OCI-M1 (cell line): ENCODE measurements at places on chromosomes 3 and 15.
A peak's percentile ranks its signal among the peaks of the same experiment; 100 is the strongest.

GRCh38 chr3:32226875-32227500, 11.5 kb upstream of the CMTM8 start:
- DNase-seq: no peak

- no peak for DNase-seq
Observed at GRCh38 chr3:125190786-125191185, 21.8 kb downstream of the SLC12A8 start.

DNA sequence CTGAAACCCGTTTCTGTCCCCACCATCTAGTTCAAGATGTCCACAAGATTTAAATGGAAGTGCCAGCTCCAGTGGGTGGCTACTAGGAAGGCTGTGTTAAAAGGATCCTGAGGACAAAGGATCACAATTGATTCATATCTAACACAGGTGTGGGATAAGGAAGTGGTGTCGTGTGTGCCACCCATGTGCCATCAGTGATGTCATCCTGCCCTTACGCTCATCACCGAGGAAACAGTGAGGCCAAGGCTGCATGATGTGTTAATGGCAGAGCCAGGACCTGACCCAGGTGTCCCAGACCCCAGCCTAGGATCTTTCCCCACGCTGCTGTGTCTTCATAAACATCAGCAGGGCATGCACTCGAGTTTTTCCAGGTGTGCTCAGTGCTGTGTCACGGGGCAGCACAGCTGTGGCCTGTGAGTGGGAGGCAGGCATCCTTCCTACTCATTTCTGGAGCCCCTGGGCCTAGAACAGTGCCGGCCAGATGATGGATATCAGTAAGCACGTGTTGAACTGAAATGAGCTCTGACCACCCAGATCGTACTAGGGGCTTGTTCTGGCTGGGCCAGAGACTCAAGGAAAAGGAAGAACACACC, 10.6 kb upstream of the TGM5 start:
- DNase-seq: no peak

DNA sequence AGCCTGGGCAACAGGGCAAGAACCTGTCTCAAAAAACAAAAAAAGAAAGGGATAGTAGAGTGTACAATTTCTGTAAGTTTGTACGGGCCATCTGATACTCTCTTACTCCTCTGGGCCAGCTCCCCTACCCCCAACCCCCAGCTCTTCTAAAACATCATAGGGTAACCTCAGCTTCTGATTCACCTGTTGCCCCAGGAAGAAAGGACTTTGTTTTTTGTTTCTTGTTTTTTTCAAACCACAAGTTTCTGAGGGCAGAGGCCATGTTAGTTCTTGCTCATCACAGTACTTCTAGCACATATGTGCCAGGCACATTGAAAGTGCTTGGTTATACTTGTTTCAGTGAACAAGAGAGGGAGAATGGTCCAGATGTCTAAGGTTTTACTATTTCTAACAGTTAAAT, 20.2 kb downstream of the ATOSA start:
- no peak for DNase-seq

DNA sequence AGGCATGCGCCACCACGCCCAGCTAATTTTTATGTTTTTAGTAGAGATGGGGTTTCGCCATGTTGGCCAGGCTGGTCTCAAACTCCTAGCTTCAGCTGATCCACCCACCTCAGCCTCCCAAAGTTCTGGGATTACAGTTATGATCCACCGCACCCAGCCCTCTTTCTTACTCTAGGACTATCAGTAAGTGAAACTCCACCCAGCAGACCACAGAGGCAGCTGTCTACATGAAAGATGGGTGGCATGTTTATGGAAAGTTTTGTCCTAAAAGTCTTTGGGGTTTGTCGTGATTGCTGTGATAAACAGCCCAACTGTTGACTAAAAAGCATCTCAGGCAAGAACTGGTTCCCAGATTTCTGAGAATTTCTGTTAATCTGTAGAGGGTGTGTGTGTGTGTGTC, 10.9 kb downstream of the ARL6IP5 start:
- DNase-seq: peak; percentile 77

DNA sequence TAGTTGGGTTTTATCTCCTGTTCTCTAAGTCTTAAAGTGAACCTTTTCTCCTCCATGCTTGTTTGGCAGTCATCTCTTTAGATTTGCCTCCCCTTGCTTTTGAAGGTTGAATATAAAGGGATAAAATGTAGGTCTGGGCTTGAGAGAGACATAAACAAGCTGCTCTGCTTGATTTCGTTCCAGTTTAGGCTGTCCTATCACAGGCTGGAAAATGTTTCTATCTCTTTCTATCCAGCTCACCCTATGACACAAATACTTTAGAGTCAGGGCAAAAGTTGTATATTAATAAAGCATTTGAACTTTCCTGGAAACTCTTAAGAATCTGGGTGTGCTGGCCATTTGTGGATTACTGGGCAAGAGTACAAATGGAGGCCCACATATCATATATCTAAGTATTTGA, 29.5 kb upstream of the ZBBX start:
- DNase-seq: no peak

GRCh38 chr3:48629894-48630293, 5.4 kb downstream of the SLC26A6 start:
- no peak for DNase-seq

DNA sequence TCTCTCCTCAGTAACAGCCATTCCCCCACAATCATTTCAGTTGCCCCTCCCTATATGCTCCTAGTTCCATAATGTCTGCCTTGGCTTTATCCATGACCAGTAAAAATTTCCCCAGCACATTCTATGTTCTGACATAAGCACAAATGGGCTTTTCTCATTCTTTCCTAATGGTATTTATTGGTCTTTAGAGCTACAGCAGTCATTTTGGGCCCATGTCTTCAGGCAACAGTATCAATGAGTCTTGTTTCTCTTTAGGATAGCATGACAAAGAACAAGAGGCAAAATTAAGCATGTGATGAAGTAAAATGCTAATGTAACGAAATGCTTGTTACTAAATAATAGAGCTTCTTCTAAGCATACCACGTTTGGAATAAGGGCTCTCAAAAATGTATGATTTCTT, 8.2 kb downstream of the DPP8 start:
- DNase-seq: no peak

- DNase-seq: no peak
Observed at GRCh38 chr3:8875836-8876235, 87.4 kb downstream of the RAD18 start.

DNA sequence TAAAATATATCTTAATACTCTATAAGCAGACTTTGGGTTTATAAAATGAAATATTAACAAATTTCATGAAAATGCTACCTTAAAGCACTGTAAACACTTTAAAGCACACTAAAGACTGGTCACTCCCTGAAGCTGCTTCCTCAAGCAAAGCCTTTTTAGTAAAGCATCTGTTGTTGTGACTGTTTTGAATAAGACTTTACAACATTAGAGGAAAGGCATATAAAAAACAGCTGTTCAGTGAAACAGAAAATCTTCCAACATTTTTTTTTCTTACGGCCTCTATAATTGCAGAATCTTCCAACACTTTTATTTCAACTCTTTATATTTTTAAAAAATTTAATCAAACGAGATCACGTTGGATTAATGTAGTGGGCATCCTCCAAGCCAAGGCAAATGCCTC, 48.1 kb downstream of the GRK7 start:
- DNase-seq: no peak

GRCh38 chr3:196981657-196982056, 13.0 kb upstream of the PIGZ start:
- no peak for DNase-seq

DNA sequence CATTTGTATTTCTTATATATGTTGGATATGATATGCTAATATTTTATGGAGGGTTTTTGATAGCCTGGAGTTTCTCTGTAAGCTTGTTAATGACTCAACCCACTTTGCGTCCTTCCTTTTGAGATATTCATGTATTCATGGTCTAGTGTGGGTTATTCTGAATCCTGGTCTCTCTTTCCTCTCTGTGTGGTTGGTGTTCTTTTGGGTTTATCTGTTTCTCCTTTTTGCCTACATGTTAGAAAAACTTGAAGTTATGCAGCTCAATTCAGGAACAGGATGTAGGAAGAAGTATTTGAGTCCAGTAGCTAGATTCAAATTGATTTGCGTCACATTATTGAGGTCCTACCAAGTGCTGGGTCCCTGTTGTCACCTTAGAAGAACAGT, 28.1 kb downstream of the CMTM7 start:
- no peak for DNase-seq

DNA sequence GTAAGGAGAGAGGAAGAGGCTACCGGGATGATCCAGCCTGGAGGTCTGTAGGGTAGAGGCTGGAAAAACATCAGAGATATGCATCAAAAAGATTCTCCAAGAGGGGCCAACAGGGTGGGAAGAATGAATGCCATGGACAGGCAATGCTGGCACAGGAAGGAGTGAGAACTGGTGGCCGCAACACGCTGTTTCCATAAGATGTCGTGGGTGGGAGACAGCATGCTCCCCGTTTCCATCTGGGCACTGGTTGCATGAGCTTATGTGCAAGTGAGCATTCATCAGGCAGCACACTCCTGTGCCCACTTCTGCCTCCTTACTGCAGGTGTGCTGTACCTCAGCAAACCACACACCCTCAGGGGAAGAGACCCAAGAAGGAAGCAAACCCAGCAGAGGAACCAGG, 59.4 kb downstream of the GABRB3 start:
- DNase-seq: no peak

- DNase-seq: peak; percentile 74
Observed at GRCh38 chr15:63402498-63403253, 21.0 kb upstream of the CA12 start.

DNA sequence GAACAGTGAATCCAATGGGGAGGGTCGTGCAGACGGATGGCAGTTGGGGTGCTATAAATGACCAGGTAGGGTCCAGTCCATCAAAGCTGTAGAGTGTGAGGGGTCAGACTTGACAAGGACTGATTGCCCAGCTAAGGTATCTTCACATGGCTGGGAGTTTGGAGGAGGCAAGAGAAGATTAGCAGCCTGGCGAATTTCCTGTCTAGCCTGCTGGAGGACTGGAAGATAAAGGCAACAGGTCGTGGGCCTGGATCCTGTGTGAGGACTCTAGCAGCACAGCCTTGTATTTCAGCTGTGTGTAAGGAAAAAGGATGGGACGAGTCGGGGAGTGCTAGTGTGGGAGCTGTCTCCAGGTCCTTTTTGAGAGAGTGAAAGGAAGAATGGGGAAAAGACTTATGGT, 17.6 kb downstream of the CCR5AS start:
- no peak for DNase-seq

- DNase-seq: no peak
Observed at GRCh38 chr3:62149962-62150361, 223.4 kb downstream of the FEZF2 start.

DNA sequence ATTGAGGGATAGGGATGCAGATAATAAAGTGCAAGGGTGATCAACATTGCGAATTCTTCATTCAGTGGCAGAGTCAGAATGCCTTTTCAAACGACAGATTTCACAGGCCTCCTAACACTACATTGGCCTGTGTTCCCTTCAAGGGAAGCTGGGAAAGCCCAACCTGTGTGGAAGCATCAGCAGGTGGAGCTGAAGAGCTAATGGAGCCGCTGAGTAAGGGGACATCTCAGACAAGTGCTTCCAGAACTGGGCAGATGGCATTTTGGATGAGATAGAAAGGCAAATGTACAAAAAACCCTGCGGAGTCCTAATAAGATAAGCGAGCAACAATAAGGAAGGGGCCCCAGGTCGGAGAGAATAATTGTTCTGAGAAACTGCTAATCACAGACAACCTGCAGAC, 8.5 kb upstream of the SLC24A5 start:
- DNase-seq: no peak

- no peak for DNase-seq
Observed at GRCh38 chr3:129577366-129577765, 29.1 kb downstream of the PLXND1 start.

- DNase-seq: no peak
Observed at GRCh38 chr3:15519096-15519495, 2.4 kb downstream of the COLQ start.

GRCh38 chr3:141256820-141257219, 25.2 kb downstream of the PXYLP1 start:
- no peak for DNase-seq

GRCh38 chr3:57152151-57153143, 12.7 kb downstream of the IL17RD start:
- no peak for DNase-seq

DNA sequence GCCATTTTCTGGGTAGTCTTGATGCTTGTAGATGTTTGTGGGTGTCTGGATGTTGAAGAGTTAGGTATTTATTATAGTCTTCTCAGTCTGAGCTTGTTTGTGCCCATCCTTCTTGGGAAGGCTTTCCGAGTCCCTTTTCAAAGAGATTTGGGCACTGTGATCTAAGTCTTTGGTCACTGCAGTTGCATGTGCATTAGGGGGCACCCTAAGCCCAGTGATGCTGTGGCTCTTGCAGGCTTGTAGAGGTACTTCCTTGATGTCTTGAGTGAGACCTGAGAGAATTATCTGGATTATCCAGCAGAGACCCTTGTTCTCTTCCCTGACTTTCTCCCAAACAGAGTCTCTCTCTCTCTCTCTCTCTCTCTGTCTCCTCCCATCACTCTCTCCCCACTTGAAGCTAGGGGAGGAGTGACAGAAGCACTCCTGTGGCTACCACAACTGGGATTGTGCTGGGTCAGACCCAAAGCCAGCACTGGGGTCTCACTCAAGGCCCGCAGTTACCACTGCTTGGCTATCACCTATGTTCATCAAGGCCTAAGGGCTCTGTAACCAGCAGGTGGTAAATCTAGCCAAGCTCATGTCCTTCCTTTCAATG, 68.5 kb downstream of the TMCO5A start:
- peak; percentile 63 for DNase-seq

- DNase-seq: no peak
Observed at GRCh38 chr3:38353151-38353550, 6.6 kb downstream of the XYLB start.

DNA sequence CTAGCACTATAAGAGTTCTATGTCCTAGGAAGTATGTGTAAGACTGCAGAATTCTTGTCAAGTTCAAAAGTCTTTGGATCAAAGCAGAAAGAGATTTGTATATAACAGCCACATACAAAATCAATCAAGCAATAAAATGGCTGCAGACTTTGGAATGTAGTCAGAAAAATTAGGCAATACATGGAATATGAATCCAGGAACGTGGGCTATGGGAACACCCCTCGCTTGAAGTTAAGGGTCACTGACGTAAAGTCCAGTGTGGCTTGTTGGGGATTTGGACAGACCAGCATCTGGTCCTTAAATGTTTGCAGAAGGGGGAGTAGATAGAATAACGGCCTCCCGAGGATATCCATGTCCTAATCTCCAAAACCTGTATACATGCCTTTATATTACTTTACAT, 178.6 kb downstream of the ADAMTS9 start:
- DNase-seq: no peak

DNA sequence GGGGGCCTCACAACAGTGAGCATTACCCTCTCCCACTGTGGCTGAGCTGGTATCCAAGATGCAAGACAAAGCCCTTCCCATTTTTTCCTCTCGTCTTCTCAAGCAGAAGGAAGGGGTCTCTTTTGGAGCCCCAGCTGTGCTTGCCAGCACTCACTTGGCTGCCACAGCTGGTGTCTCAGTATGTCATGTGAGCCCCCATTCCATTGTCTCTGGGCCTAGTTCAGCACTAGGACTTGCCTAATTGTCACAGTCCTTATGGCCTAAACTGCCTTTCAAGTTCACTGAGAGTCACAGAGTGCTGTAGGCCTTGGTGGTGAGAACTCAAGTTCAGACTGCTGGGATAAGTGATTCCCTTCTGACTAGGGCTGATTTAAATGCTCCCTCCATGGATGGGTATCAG, 89.8 kb downstream of the ARHGEF26 start:
- DNase-seq: no peak
